ENCODE measurements at places on chromosomes 7 and 10. TPM values are rescaled to one million over a fixed set of nuclear protein-coding genes. Genes with fewer than 3 reads are reported as not detected.

The ZNF282 gene
- total RNA-seq: 17.9 TPM

DNA sequence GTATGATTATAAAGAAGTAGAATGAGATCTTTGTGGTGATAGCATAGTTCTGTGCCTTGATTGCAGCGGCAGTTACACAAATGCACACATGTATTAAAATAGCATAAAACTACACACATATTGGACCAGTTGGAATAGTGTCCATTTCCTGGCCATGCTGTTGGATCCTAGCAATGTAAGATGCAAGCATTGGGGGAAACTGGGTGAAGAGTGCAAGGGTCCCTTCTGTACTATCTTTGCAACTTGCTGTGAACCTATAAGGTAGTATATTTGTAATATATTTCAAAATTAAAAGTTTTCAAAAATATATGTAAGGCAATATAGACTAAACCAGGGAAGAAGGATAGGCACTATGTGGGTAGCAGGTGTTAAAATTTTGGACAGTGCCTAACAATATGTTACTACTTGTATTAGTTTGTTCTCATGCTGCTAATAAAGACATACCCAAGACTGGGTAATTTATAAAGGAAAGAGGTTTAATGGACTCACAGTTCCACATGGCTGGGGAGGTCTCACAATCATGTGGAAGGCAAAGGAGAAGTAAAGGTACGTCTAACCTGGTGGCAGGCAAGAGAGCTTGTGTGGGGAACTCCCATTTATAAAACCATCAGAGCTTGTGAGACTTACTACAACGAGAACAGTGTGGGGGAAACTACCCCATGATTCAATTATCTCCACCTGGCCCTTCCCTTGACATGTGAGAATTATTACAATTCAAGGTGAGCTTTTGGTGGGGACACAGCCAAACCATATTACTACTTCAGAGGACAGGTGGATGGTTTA, 71.4 kb downstream of the RGS10 start:
- no peak overlapping the region for H3K27ac ChIP-seq
- peaks cover 7% of the 10 kb centered on the region for H3K4me1 ChIP-seq
- H3K27me3 ChIP-seq: no peaks in the 10 kb centered on the region
- DNase-seq: no peak
- no peak overlapping the region for H3K4me3 ChIP-seq
- H3K36me3 ChIP-seq: no peaks in the 10 kb centered on the region

GRCh38 chr10:106576534-106576933, 588.0 kb downstream of the SORCS1 start:
- no peaks in the 10 kb centered on the region for H3K4me1 ChIP-seq
- no peaks in the 10 kb centered on the region for H3K36me3 ChIP-seq
- no peak overlapping the region for H3K27ac ChIP-seq
- H3K4me3 ChIP-seq: no peak overlapping the region
- DNase-seq: no peak

- H3K27ac ChIP-seq: no peak overlapping the region
- DNase-seq: no peak
- no peaks in the 10 kb centered on the region for H3K27me3 ChIP-seq
- no peaks in the 10 kb centered on the region for H3K36me3 ChIP-seq
- no peak overlapping the region for H3K4me3 ChIP-seq
- peaks cover 53% of the 10 kb centered on the region for H3K4me1 ChIP-seq
Measured at GRCh38 chr7:55552320-55553023, 19.8 kb downstream of the VOPP1 start.

DNA sequence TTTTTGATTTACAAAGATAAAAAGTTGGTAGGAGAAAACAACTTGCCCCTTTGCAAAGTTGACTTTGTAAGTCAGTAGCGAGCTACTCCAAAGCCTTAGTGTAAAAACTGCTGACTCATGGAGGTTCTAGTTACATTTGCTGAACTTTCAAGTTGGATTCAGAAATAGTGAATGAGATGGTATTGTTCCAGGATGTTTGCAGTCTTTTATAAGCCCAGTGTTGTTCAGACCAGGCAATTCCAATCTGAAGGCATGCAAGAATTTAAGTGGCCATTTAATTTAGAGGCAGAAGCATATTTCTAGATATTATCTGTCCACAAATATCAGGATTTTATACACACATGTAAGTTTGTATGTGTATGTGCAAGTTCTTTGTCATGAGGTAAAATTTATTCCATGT, 21.6 kb downstream of the TES start:
- no peak for DNase-seq
- H3K36me3 ChIP-seq: no peaks in the 10 kb centered on the region
- no peak overlapping the region for H3K4me3 ChIP-seq
- peak overlapping the region; percentile 55 for H3K27ac ChIP-seq
- peaks cover 48% of the 10 kb centered on the region for H3K4me1 ChIP-seq
- H3K27me3 ChIP-seq: no peaks in the 10 kb centered on the region

- H3K4me1 ChIP-seq: no peaks in the 10 kb centered on the region
- DNase-seq: no peak
- peak overlapping the region; percentile 28 for H3K4me3 ChIP-seq
Measured at GRCh38 chr7:138891446-138891810, 89.8 kb downstream of the KIAA1549 start.

DNA sequence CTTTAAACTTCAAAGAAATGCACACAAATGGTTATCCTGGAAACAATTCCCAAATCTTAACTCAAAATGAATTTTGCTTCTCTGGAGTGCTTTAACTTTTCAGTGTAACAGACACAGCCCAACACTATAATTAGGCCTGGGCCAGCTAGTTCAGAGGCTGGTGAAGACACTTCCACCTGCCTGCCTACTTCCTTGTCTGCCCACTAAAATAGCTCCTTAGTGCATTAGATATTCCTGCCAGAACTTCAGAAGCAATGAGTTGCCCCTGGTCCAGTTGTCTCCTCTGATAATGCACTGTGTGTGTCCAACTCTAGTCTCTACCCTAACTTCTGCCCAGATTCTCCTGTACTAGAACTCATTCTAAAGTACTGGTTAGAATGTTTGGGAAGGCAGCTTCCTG, 150.9 kb upstream of the PRSS58 start:
- no peaks in the 10 kb centered on the region for H3K4me1 ChIP-seq
- H3K27me3 ChIP-seq: no peaks in the 10 kb centered on the region
- no peak for DNase-seq

DNA sequence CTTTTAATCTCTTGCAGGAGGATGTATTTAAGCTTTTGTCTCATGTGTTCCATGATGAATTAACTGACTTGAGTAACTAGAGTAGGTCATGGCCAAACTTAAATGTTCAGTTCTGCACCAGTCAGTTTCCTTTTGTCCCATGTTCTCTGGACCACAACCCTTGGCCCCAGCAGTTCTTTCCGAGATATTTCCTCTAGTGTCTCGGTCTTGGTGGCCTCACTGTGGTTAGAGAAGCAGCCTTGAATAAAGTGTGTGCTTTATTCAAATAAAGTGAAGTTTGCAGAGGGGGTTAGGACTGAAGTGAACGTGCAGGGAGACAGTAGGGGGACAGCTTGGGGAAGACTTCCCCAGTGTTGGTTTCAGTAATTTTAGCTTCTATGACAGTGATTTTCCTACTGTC, 9.3 kb downstream of the ZNF212 start:
- no peak for DNase-seq
- no peak overlapping the region for H3K27ac ChIP-seq
- H3K4me3 ChIP-seq: no peak overlapping the region
- H3K36me3 ChIP-seq: peaks cover 6% of the 10 kb centered on the region

DNA sequence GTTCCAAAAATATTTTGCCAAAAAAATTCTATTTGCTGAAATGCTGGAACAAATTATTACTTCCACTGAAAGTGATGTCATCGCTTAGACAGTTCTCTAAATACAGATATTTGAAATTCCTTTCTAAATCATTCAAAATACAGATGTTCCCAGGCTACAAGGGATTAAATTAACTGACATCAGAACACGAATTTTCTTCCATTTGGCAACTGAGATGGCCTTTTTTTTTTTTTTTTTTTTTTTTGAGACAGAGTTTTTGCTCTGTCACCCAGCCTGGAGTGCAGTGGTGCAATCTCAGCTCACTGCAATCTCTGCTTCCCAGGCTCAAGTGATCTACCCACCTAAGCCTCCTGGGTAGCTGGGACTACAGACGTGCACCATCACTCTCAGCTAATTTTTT, 57.0 kb downstream of the P4HA1 start:
- H3K27ac ChIP-seq: no peak overlapping the region
- H3K27me3 ChIP-seq: no peaks in the 10 kb centered on the region
- no peak for DNase-seq
- H3K36me3 ChIP-seq: no peaks in the 10 kb centered on the region
- H3K4me1 ChIP-seq: peaks cover 15% of the 10 kb centered on the region

GRCh38 chr10:83647526-83647925, 491.8 kb upstream of the GHITM start:
- no peaks in the 10 kb centered on the region for H3K4me1 ChIP-seq
- no peaks in the 10 kb centered on the region for H3K36me3 ChIP-seq
- no peak overlapping the region for H3K4me3 ChIP-seq
- DNase-seq: no peak
- no peak overlapping the region for H3K27ac ChIP-seq

- DNase-seq: no peak
- no peaks in the 10 kb centered on the region for H3K36me3 ChIP-seq
- no peak overlapping the region for H3K27ac ChIP-seq
- no peak overlapping the region for H3K4me3 ChIP-seq
- no peaks in the 10 kb centered on the region for H3K27me3 ChIP-seq
Measured at GRCh38 chr7:16889305-16889704, 7.5 kb upstream of the AGR3 start.

- H3K27ac ChIP-seq: no peak overlapping the region
- no peak for DNase-seq
- no peak overlapping the region for H3K4me3 ChIP-seq
- H3K36me3 ChIP-seq: no peaks in the 10 kb centered on the region
- H3K27me3 ChIP-seq: no peaks in the 10 kb centered on the region
Measured at GRCh38 chr10:132669208-132669861, 116.6 kb downstream of the NKX6-2 start.

DNA sequence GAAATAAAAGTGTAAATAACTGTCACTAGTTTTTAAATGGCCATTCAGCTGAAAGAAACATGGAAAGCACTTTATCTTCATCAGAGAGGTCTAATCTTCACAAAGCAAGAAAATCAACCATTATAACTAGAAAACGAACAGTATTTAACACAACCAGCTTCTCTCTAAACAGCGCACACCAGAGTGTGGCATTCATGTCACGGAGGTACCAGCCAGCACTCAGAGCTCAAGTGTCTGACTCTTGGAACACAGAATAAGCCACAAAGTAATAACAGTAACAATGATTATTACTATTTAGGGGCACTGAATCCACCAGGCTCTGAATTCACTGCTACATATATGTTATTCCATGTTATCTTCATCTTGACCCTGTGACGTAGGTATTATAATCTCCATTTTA, 60.1 kb downstream of the IFIT5 start:
- no peak overlapping the region for H3K4me3 ChIP-seq
- H3K4me1 ChIP-seq: peaks cover 31% of the 10 kb centered on the region
- no peak overlapping the region for H3K27ac ChIP-seq
- no peak for DNase-seq

- no peak for DNase-seq
- no peak overlapping the region for H3K4me3 ChIP-seq
- H3K4me1 ChIP-seq: no peaks in the 10 kb centered on the region
Measured at GRCh38 chr7:71733107-71733870, 601.3 kb downstream of the GALNT17 start.

DNA sequence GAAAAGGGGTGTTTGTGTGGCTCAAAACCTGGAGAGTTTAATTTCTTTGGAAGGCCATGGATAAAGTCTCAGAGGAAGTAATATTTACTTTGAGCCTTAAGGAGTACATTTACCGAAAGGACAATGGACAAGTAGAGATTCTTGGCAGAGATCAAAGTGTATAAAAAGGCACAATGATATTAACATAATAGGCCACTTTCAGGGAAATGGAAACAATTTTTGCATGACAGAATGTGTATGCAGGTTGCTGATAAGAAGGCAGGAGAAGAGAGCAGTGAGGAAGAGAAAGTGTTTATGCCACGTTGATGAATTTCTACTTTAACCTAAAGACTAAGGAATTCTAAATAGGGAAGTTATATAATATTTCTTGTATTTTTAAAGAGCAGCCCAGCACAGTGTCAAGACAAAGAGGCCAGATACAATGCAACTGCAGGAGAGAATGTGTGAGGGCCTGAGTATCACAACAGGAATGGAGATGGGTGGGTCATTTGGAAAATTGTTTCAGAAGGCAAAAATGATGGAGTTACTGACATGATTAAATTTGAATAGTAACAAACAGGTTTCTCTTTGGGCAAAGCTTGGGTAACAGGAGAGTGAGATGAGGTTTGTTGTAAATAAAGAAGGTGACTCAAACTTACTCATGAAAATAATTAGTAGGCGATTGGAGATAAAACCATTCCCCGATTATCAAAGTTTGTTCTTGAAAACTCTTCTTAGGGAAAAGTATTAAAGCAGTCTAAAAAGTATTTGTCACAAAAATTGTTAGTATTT, 84.1 kb downstream of the THSD7A start:
- H3K4me1 ChIP-seq: no peaks in the 10 kb centered on the region
- H3K36me3 ChIP-seq: no peaks in the 10 kb centered on the region
- DNase-seq: no peak
- H3K27ac ChIP-seq: no peak overlapping the region
- H3K4me3 ChIP-seq: no peak overlapping the region

- no peak overlapping the region for H3K27ac ChIP-seq
- no peaks in the 10 kb centered on the region for H3K27me3 ChIP-seq
- H3K36me3 ChIP-seq: no peaks in the 10 kb centered on the region
- H3K4me3 ChIP-seq: no peak overlapping the region
- H3K4me1 ChIP-seq: no peaks in the 10 kb centered on the region
Measured at GRCh38 chr10:7070950-7071349, 339.9 kb downstream of the SFMBT2 start.

GRCh38 chr10:132064771-132065437, 842 bp upstream of the JAKMIP3 start:
- no peaks in the 10 kb centered on the region for H3K36me3 ChIP-seq
- H3K27ac ChIP-seq: peak overlapping the region; percentile 65
- H3K4me1 ChIP-seq: peaks cover 18% of the 10 kb centered on the region
- peak overlapping the region; percentile 46 for H3K4me3 ChIP-seq

DNA sequence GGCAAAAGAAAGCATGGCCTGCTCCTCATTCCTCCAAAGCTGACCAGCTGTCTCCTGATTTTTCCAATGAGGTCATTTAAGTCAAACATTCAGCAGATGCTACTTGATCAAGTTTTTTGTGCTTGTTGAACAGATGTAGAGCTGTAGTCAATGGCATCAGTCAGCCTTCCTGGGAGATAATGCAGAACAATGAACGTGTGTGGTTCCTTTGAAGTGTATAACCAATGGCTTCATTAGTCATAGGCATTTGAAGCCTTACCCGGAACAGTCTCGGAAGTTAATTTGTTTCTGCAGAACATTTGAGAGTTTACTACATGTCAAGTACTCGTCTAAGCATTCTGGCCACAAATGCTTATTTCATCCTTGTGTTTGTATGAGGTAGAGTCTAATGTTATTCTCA, 227.1 kb downstream of the ADRA2A start:
- H3K27me3 ChIP-seq: no peaks in the 10 kb centered on the region
- H3K27ac ChIP-seq: no peak overlapping the region
- no peaks in the 10 kb centered on the region for H3K36me3 ChIP-seq
- no peak overlapping the region for H3K4me3 ChIP-seq
- DNase-seq: no peak

- H3K4me3 ChIP-seq: no peak overlapping the region
- no peak overlapping the region for H3K27ac ChIP-seq
- peaks cover 39% of the 10 kb centered on the region for H3K4me1 ChIP-seq
- H3K36me3 ChIP-seq: no peaks in the 10 kb centered on the region
- no peaks in the 10 kb centered on the region for H3K27me3 ChIP-seq
Measured at GRCh38 chr7:128459394-128459878, 3.8 kb downstream of the HILPDA start.
